Fibroblast of gingiva (primary cell): ENCODE measurements at places on chromosomes 11 and 22.
A peak's percentile ranks its signal among the peaks of the same experiment; 100 is the strongest.

DNA sequence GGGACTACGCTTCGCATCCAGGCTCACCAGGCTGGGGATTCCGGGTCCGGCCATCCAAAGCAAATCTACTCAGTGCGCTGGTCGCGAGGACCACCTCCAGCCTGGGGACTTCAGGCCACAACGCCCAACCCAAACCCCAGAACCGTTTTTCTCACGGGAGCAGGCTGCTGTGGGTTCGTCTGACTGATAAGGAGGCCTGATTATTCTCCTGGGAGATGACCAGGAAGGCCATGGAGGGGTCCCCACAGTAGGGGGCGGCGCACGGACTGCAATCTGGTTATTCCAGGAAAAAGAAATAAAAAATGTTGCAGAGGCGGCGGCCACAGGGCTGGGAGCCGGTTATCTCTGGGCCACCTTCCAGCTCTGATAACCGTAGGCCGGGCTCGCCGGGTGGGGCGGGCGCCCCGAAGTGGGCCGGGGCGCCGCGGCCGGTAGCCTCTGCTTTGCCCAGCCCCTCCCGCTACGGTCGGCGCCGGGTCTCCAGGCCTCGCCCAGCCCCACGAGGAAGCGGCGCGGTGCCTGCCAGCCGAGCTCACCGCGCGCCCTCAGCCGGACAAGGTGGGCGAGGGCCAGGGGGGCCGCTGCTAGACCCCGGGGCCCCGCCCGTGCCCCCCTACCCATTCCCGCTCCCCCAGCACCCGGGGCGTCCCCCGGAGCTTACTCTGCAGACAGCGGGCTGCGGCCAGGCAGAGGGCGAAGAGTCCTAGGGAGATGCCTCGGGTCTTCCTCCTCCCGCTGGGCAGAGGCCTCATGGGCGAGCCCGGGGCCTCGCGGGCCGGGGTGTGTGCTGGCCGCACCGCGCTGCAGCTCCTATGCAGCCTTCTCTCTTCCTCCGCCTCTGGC lies 446 bp downstream of the VSTM5 start:
- DNase-seq = peak; percentile 16

DNA sequence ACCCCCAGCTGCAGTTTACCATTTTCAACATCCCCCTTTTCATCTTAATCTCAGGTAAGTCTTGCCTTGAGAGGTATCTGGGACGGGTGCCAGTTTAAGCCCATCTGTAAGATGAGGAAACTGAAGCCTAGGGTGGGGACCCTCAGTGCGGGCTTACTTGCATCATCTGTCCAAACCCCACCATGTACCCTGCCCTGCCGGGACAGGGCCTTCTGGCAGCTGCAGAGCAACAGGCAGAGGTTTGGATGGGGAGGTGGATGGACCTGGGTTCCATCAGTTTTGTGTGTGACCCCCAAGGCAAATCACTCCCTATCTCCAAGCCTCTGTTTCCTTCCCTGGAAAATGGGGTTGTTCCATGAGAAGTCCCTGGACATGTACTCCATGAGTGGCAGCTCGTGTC lies 67.5 kb downstream of the MN1 start:
- DNase-seq = no peak

- no peak for DNase-seq
These were observed 1341.8 kb downstream of the TBC1D22A start for GRCh38 chr22:48104102-48104738.

- DNase-seq = no peak
These were observed 62.3 kb upstream of the PARVA start for GRCh38 chr11:12315024-12315423.

GRCh38 chr22:49111085-49111484 lies 716.6 kb downstream of the BRD1 start:
- no peak for DNase-seq

DNA sequence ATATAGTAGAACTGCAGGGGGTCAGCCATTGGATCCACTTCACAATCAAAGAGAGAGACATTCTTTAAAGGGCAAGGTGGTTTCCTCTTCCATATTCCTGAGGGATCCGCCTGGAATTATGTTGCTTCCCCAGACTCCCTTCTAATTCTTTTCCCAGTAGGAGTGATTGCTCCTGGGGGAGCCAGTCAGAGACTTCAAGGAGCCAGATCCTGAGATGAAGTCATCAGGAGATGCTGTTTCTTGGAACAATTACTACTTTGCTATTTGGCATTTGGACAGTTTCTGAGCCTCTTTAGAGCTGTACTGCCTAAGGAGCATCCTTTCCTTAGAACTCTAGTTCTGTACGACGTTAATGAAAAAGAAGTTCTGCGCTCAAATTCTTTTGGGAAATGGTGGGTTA lies 1.9 kb upstream of the OR9Q2 start:
- no peak for DNase-seq

- DNase-seq = no peak
These were observed 99.0 kb downstream of the AMOTL1 start for GRCh38 chr11:94866936-94867795.

- no peak for DNase-seq
These were observed 58.4 kb downstream of the ST3GAL4 start for GRCh38 chr11:126413843-126414405.

- no peak for DNase-seq
These were observed 8.1 kb downstream of the RPL27A start for GRCh38 chr11:8690374-8691342.

DNA sequence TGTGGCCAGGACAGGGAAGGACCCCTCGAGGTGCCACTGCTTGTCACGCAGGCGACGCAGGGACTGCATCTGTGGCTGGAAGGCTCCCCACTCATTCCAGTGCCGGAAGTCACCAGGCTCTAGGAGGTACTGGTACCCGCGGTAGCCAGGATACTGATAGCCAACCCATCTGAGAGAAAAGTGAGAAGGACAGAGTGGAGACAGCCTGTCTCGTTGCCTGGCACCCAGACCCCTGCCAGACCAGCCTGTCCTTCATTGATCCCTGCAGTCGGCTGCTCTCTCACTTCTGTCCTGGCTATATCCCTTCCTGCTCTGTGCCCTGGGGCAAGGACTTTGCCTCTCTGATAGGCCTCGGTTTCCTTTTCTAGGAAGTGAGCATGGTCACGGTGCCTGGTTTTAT lies 9.6 kb upstream of the TPST2 start:
- DNase-seq = no peak

GRCh38 chr11:47225552-47226400 lies 11.0 kb downstream of the DDB2 start:
- DNase-seq = peak; percentile 67

- DNase-seq = no peak
These were observed 2.6 kb downstream of the GRK2 start for GRCh38 chr11:67268962-67269268.

DNA sequence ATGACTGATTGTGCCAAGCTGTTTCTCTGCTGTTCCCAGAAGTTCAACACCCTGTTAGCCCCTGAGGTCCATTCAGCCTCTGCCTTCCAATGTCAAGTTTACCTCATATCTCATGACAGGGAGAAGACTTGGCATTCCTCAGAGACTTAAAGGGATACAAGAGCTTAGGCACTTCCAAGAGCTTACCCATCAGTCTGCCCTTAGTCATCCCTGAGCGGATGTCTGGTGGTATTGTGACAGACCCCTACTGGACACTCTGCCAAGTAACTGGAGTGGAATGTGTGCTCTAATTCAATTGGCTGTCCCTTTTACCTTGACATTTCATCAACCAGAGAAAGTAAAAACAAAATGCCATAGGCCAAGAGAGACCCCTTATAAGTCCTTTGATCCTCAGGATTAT lies 151.5 kb downstream of the AASDHPPT start:
- DNase-seq = no peak

DNA sequence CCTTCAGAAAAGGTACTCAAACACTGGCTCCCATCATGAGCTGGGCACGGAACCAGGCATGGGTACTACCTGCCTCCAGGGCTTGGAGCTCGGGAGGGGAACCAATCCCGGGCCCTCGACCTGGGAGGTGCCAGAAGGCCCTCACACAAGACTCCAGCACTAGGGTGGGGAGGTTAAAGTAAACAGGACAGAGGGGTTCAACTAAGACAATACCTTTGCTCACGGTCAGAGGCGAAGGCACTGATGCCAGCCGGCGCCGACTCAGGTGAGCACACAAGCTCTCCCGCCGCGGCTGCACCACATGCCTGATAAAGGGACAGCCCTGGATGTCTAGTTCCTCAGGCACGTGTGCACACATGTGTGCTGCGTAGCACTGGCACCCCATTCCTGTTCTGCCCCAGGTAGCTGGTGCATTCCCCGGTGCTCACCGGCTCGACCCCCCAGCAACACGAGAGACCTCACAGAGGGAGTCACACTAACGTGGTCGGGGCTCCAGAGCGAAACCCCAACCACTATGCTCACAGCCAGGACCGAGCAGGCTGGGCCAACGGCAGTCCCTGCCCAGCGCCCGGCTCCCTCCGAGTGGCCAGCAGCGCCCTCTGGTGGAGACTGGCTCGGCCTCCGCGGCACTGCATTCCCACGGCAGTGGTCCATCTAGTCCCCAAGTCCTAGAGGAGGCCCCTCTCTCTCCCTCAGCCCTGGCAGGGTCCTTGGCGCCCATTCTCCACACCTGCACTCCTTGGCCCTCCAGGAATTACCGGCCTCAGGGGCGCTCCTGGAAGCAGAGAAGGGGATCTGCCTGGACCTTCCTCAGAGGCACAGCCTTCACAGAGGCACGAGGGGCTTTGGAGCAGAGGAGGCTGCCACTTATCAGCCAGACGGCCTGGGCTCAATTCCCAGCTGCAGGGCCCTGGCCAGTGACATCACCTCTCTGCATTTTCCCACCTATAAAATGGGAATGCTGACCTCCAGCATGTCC lies 28.8 kb upstream of the MOB2 start:
- peak; percentile 43 for DNase-seq

DNA sequence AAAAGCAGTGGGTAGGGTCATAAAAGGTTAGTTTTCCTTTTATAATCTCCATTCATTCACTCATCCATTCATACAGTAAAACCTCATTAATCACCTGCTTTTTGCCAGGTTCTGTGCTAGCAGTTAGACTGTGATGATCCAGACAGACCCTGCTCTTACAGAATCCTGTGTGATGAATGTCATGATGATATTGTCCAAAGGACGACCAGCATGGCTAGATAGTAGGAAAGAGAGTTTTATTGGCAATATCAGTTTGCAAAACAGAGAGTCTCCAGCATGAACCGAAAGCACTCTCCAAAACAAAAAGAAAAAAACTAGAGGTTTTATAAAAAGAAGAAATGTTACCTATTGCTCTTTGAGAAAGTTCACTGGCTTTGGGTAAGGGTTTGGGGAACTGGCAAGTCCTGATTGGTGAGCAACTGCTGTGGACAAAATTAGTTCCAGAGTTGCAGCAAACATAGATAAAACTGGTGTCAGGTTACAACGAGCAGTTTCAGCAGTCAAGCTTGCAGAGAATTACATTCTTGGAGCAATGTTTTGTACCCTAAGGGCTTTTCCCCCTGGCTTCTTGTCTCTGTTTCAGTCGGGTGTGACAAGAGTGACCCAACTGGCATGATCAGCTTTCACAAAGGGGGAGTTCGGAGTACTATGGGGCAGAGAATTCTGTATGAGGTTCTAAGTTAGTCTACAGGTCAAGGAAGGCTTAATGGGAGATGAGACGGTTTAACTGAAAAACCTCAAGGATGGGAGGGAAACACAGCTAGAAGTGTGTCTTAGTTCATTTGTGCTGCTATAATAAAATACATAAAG lies 58.3 kb downstream of the HSD17B12 start:
- DNase-seq = peak; percentile 93

- DNase-seq = no peak
These were observed 15.8 kb downstream of the P2RY2 start for GRCh38 chr11:73233692-73234470.

GRCh38 chr22:27378311-27378800 lies 423.2 kb downstream of the MN1 start:
- DNase-seq = no peak

DNA sequence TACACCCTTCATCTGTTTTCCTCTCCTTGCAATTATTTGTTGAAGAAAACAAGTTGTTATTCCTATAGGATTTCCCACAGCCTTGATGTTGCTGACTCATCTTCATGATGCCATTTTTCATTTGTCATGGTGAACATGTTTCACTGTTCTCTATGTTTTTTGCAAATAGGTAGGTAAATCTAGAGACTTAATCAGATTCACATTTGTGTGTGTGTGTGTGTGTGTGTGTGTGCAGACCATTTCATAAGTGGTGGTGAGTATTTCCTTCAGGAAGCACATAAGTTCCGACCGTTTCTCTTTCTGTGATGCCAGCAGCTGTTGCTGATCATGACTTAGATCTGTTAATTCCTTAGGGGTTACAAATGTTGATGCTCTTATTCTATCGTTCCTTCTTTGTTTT lies 80.3 kb upstream of the IZUMO1R start:
- peak; percentile 59 for DNase-seq

- no peak for DNase-seq
These were observed 10.3 kb downstream of the MRGPRG start for GRCh38 chr11:3208272-3208671.

DNA sequence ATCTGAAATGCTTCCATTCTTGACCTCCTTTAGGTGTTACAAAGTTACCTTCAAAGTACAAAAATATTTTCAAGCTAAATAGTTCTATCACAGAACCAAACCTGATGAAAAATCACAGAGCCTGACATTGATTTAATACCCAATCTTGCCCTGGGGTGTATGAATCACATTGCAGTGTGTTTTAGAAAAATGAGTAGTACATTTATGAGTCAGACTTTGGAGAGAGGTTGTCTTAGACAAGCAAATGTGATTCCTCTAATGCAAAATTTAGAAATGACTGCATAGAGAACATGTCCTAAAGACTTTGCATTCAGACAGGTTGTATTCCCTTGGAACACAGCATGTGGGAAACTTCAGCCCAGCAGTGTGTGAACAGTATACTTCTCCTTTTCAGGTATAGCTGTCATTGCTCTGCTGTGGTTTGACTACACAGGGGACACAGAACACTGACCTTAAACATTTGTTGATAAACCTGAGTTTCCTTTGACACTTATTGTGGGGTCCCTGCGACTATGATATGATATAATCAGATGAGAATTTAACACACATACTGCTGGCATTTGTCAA lies 972.1 kb downstream of the JRKL start:
- DNase-seq = no peak

GRCh38 chr11:67646535-67647336 lies 3.8 kb downstream of the ACY3 start:
- no peak for DNase-seq

DNA sequence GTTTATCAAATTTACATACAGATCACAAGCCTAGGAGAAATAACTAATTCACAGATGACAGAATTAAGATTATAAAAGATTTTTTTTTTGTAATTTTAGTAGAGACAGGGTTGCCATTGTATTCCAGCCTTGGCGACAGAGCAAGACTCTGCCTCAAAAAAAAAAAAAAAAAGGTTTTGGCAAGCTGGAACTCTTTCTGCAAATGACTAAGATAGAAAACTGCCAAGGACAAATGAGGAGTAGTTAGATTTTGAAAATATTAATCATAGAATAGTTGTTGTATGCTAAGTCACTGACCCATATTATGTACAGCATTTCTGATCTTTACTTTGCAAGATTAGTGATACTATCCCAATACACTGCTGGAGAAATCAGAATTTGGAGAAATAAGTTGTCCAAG lies 99.2 kb downstream of the C11orf65 start:
- DNase-seq = peak; percentile 18

GRCh38 chr11:64457416-64458010 lies 98.6 kb downstream of the RPS6KA4 start:
- no peak for DNase-seq
